ENCODE measurements at places on chromosomes 11 and 22.

- no peak for DNase-seq
Observed at GRCh38 chr22:40007853-40008710, 13.3 kb downstream of the FAM83F start.

GRCh38 chr22:47858773-47859306, 1096.4 kb downstream of the TBC1D22A start:
- no peak for DNase-seq

GRCh38 chr11:110566577-110566976, 136.8 kb downstream of the FDX1 start:
- DNase-seq: no peak

- DNase-seq: no peak
Observed at GRCh38 chr11:123576501-123576900, 77.9 kb downstream of the SCN3B start.
